ENCODE measurements at places on chromosomes 7 and 10.
A peak's percentile ranks its signal among the peaks of the same experiment; 100 is the strongest.

- no peak for DNase-seq
These were observed 14.0 kb downstream of the FAM241B start for GRCh38 chr10:69643779-69644657.

GRCh38 chr7:16260236-16260728 is 161.1 kb downstream of the CRPPA start:
- no peak for DNase-seq

DNA sequence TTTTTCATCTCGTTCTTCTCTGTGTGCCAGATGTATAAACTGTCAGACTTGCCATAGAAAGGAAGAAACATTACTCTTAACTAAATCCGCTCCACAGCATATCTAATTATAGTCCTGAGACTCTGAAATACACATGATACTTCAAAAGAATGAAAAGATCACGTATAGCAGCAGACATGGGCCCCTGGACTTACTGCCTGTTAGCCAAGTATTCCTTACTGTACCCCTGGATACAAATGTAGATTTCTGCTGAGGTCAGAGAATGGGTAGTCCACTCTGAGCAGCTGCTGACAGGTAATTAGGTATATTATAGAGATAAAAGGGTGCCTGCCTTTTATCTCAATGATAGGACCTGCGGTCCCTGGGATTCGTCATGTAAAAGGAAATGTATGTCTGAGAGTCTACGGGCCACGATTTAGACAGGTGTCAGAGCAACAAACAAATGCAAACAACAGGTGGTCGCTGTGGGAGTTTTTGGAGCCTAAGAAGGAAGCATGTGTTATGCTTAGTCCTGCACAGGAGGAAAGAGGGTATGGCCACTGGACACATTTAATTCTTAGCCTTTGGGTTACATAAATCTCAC is 69.4 kb downstream of the VOPP1 start:
- DNase-seq, result no peak

DNA sequence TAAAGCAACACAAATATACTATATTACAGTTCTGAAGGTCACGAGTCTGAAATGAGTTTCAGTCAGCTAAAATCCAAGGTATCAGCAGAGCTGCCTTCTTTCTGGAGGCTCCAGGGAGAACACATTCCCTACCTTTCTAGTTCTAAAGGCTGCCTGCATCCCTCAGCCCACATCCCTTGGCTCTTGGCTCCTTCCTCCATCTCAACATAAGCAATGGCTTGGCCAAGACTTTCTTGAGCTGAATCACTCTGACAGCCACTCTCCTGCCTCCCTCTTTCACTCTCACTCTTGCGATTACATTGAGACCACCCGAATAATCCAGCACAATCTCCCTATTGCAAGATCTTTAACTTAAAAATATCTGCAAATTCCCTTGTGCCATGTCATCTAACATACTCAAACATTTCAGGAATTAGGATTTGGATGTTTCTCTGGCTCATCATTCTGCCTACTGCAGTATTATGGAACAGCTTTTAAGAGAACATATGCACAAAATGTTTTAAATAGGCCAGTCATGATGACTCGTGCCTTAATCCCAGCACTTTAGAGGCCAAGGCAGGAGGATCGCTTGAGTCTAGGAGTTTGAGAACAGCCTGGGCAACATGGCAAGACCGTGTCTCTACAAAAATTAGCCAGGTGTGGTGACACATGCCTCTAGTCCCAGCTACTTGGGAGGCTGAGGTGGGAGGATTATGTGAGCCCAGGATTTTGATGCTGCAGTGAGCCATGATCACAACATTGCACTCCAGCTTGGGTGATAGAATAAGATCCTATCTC is 144.2 kb upstream of the VSTM2A start:
- DNase-seq, result no peak

GRCh38 chr10:122567056-122567660 is 6.6 kb downstream of the DMBT1 start:
- DNase-seq, result peak; percentile 39

- no peak for DNase-seq
These were observed 83.3 kb downstream of the KAT6B start for GRCh38 chr10:74909670-74910069.

- no peak for DNase-seq
These were observed 22.2 kb upstream of the MALSU1 start for GRCh38 chr7:23276947-23277346.

DNA sequence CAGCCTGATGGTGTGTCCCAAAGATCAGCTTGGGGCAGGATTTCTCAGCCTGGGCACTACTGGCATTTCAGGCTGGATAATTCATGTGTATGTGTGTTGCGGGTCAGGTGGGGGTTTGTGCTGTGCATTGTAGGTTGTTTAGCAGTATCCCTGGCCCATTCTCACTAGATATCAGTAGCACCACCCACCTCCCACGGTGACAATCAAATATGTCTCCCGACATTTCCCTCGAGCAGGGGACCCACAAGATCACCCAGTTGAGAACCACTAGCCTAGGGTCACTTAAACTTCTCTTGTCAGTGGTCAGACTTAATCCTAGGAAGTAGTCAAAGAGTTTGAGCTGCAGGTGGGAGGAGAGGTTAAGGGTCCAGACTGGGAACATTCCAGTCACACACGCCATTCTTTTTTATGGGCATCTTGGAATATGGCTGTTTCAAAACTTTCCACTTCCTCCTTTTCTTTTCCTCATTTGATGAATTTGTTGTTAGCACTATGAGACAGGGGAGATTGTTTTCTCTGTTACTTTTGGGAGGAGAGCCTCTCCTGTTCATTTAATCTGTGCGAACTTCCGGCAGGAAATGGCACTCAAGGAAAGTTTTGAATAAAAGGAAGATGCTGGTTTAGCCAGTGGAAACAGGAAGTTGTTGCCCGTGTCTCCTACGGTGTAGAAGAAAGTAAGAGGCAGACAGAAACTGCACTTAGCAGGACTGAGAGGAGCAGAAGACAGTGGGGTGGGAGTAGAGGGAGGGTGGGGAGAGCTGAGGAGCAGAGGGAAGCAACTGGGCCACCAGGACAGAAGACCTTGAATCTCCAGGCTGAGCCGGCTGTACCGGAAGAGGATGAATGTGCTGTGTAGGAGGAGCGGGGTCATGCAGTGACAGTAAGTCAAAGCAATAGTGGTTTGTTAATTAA is 17.6 kb upstream of the EXOC6 start:
- peak; percentile 19 for DNase-seq
